ENCODE measurements at places on chromosomes 1 and 21.
A peak's percentile ranks its signal among the peaks of the same experiment; 100 is the strongest.

- no peak for DNase-seq
These were observed 20.7 kb upstream of the SLC19A1 start for GRCh38 chr21:45562965-45563364.

- DNase-seq, result no peak
These were observed 380.3 kb downstream of the PLPP3 start for GRCh38 chr1:56199061-56199460.

DNA sequence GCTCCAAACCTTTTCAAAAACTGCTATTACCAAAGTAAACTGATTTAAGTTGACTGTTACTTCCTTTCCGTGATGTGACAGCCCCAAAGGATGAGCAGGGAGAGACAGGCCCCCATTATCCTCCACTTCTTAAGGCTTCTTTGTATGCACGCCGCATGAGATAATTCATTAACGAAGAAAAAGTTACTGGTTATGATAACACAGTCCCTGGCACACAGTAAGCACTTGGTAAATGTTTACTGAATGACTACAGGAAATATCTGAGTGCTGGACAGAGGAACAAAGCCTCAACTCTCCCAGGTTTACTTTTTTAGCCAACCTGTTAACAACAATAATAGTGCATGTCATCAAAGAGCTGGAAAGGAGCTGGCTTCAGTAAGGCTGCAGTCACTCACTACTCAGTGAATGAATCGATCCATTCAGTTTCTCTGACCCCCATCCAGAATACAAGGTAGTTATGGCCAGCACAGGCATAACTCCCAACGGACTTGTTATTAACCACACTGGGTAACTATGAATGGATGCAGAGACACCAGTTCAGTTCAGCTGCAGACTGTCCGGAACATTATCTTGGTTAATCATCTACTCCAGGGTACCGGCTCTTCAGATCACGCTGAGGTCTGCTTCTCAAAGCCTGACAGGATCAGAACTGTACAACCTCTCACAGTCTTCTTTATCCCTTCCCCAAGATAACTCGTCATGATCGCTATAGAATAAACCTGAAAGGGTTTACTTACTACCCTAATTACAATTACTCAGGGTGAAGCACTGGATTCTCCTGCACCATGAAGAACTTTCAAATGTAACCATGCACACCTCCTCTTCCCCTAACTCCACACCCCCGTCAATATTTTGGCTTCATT, 58.3 kb downstream of the TGFBR3 start:
- DNase-seq, result no peak

GRCh38 chr21:21952566-21952965, 954.4 kb downstream of the NCAM2 start:
- DNase-seq, result no peak

GRCh38 chr1:160261893-160262794, at the start of gene DCAF8:
DCAF8 (minus strand) TSS chr1:160262549; CDS start chr1:160244008, 18,541 bp downstream.
- peak; percentile 99 for DNase-seq

- no peak for DNase-seq
These were observed 77.5 kb downstream of the TPR start for GRCh38 chr1:186297439-186298045.

DNA sequence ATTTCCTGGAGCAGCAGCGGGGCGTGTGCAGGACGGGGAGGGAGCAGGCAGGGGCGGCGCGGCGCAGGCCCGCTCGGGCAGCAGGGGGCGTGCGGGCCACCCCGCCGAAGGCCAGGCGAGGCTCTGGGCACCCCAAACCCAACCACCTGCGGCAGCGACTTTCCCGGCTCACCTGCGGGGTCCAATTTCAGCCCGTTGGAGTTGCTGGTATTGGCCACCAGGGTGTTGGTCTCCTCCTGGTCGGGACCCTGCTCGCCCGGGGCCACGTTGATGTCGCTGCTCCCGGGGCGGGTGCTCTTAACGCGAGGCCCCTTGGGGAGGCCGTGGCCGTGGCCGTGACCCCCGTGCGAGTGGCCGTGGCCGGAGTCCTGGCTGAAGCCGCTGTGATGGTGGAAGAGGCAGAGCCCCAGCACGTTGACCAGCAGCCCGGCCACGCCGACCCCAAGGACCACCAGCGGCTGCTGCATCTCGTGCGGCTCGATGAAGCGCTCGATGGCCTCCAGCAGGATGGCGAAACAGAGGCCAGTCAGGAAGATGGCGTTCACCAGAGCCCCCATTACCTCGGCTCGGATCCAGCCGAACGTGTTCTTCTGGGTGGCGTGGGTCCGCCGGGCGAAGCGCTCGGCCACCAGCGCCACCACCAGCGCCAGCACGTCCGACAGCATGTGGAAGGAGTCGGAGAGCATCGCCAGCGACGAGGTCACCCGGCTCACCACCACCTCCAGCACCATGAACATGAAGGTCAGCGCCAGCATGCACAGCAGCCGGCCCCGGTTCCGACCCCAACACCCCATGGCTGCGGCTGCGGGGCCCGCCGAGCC, 932 bp downstream of the SLC30A1 start:
- peak; percentile 32 for DNase-seq

DNA sequence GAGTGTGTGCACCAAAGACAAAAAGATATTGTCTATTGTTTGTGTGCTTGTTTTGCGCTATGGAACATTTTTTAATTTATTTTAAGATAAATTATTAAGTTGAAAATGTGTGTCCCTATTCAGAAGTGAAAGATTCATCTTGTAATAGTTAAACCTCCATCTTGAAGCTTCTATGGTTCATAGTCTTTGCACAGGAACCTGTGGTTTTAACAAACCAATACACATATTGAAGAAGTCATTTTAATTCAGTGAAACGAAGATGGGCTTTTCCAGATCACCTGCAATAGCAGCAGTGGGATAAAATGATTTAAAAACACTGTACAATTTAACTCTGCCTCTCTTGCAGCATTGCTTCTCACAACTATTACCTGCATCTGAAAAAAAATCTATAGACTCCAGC, 42.6 kb upstream of the QSOX1 start:
- no peak for DNase-seq

DNA sequence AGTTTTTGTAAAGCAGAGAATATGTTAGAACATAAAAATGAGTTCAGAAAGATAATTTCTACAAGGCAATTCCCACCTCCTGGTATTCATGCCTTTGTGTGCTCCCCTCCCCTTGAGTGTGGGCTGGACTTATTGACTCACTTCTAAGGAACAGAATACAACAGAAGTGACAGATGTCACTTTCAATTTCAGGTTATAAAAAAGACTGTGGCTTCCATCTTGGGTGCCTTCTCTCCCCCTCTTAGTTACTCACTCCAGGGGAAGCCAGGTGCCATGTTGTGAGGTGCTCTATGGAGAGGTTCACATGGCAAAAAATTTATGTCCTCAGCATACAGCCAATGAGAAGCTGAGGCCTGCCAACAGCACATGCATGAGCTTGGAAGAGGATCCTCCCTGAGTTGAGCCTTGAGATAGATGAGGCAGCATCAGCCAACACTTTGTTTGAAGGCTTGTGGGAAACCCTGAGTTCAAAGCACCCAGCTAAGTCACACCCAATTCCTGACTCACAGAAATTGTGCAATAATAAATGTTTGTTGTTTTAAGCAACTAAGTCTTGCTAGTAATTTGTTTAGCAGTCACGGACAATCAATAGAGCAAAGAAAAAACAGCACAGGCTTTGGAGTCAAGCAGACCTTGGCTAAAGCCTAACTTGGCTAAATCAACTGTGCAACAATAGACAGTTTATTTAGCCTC, 73.5 kb upstream of the NGF start:
- DNase-seq, result no peak

- no peak for DNase-seq
These were observed 10.7 kb upstream of the ZP4 start for GRCh38 chr1:237901299-237901934.

GRCh38 chr1:51327386-51327785, 3.0 kb downstream of the TTC39A start:
- DNase-seq, result no peak

- no peak for DNase-seq
These were observed 16.9 kb downstream of the CRB1 start for GRCh38 chr1:197284966-197285365.

- DNase-seq, result no peak
These were observed 63.2 kb downstream of the STYXL2 start for GRCh38 chr1:167157114-167157513.

- DNase-seq, result no peak
These were observed 6.7 kb downstream of the DR1 start for GRCh38 chr1:93352376-93352775.

DNA sequence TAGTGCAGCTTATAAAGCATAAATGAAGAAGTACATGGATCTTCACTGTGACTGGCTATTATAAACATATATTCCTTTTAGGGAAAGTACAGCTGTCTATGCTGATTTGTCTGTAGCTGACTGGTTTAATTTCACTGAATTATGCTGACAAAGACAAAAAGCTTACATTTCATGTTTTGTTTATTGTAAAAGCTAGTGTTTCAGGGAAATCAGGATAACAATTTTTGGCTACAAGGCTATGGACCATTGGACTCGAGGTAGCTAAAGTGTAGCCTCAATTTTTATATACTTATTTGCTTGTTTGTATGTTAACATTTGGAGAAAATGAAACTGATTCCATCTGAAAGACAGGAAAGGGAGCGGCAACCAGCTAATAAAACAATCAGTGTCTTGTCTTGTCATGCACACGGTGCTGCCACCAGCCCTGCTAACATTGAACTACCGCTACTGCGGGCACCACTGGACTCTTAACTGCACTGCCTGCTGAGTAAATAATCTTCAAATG, 480.2 kb downstream of the COL11A1 start:
- DNase-seq, result no peak

GRCh38 chr1:152459596-152460528, 45.8 kb upstream of the CRNN start:
- DNase-seq, result no peak

Data from NCI-H1092 (cell line).